ENCODE measurements at places on chromosomes 7 and 10. TPM values are rescaled to one million over a fixed set of nuclear protein-coding genes. Genes with fewer than 3 reads are reported as not detected.

HOXA1 gene
- total RNA-seq, result not detected

DNA2 gene
- 2.4 TPM for total RNA-seq

NUTM2D gene
- total RNA-seq, result 4.8 TPM

SFRP5 gene
- 188 TPM for total RNA-seq

GRCh38 chr7:100835903-100836811, 8.8 kb upstream of the EPHB4 start:
- peak; percentile 87 for DNase-seq

DNA sequence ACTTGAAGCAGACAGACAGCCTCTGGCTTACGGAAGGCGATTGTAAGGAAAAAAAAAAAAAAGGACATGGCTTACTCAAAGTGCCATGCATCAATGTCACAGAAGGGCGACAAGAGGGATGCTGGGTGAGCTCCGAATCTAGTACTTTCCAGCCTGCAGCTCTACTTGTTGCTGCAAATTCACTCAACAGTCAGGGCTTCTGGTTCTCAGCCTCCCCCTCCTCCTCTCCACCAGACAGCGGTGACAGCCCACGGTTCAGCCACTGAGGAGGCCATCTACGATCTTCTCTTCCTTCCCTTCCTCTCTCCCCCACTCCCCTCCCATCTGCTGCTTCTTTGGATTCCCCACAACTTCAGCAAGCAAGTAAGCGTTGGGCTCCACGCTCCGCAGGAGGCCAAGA, 63.5 kb downstream of the PRKAG2 start:
- no peak for DNase-seq

GRCh38 chr10:30701451-30702173, 72.1 kb upstream of the LYZL2 start:
- DNase-seq, result no peak

DNA sequence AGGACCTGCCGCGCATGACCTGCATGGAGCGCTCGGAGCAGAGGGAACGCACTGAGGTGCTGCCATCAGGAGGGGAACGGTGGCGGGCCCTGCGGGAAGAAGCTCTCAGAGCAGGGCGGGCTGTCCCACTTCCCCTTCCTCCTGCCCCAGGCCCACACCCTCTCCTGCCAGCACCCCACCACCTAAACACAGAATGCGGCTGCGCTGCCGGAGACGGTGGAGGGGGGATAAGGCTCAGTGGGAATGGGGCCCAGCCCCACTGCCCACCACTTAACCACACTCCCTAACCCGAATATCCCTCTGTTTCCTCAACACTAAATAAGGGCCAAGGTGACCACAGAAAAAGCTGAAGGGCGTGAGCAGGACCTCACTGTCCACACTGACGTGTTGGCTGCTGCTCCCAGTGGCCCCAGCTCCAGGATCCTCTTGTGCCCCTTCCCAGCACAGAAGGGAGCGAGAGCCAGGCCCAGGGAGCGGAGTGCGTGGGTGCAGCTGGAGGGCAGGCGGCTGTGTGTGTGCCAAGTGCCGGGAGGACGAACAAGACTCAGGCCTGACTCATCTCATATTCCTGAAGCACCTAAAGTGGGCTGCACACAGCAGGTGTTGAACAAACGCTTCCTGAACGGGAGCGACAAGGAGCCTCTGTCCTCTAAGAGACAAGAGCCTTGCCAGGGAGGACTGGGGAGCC, 116.8 kb downstream of the MAD1L1 start:
- peak; percentile 52 for DNase-seq

- no peak for DNase-seq
These were observed 382.0 kb upstream of the ADARB2 start for GRCh38 chr10:2119316-2119715.

DNA sequence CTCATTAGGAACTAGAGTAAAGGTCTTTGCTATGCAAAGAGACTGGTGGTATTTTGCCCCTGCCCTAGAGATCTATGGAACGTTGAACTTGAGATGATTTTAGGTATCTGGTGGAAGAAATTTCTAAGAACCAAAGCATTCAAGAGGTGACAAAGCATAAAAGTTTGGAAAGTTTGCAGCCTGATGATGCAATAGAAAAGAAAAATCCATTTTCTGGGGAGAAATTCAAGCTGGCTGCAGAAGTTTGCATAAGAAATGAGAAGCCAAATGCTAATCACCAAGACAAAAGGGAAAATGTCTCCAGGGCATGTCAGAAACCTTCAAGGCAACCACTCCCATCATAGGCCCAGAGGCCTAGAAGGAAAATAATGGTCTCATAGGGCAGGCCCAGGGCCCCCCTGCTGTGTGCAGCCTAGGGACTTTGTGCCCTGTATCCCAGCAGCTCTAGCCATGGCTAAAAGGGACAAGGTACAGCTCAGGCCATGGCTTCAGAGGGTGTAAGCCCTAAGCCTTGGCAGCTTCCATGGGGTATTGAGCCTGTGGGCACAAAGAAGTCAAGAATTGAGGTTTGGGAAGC, 16.5 kb downstream of the TFPI2 start:
- DNase-seq, result no peak

GRCh38 chr7:69732203-69732602, 133.9 kb downstream of the AUTS2 start:
- no peak for DNase-seq

DNA sequence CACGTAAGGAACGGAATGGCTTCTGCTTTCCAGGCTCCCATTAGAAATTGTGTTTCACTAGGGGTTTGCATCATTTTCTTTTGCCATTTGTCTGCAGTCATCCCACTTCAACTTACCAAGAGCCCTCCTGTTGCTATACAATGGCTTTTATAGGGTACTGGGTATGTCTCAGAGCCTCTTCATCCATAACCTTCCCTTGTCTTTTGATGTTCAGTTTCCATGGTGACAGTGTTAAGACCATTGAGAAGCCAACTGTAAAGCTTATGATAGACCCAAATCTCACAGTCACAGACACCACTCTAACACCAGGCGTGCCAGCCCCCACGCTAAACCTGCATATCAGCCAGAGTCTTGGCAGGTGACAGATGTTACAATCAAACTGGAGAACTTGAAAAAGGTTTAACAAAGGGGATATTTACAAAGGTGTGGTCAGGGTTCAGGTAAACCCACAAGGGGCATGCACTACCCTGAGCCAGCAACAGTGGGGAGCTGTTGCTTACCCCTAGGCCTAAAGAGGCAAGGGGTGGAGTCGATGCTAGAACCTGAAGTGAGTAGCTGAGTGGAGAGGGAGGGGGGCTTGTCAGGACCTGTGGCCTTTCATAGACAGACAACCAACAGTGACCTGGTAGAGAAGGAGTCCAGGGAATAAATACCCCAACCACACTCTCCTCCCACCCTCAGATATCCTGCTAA, 53.2 kb upstream of the ABLIM1 start:
- no peak for DNase-seq

DNA sequence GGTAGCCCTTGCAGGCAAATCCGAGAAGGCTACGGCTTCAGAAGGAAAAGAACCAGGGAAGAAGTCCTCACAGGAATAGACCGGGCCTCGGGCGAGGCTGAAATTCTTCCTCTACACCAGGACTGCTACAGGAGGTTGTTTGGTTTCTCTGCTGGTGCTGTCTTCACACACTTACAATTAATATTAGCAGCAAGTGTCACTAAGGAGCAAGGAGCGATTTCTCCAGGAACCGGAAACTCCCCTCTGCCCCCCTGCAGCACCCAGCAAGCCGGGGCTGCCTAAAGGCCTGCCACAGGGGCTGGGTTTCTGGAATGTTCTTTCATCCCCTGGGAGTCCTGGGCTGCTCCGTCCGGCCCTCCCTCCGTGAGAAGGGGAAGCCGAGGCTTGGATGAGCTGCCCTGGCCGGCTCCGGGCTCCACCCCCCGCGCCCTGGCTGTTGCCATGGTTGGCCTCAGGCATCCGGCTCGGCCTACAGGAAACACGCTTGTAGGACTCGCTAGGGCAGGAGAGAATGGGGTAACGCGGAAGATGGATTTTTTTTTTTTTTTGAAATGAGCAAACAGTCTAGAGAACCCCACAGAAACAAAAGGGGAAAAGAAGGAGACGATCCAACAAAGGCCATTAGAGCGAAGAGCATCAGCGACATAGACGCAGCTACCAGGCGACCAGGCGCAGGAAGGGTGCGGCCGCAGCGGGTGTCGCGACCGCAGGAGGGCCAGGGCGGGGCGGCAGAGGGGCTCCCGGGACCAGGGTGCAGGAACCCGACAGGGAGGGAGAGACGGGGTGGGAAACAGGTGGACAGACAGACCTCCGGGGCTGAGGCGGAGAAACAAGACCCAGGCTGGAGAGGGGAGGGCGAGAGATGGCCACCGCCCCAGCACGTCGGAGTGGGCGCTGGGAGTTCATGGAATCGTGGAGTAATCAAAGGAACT, 33.0 kb downstream of the EN2 start:
- DNase-seq, result peak; percentile 81

DNA sequence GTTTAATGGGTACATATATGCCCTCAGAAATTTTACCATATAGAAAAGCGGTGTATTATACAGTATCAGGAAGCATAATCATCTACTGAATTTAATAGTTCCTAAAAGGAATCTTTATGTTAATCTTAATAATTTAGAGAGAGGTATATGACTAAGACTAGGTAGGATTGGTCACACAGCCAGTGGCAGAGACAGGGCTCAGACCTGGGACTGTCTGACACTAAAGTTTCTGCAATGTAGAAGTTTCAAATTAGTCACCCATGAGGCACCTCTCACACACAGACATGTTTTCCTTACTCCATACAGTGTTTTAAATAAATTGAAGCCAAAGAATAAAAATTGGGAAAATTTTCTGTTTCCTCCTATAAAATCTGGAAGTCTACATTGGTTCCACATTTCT, 72.8 kb upstream of the ADRA2A start:
- no peak for DNase-seq

- no peak for DNase-seq
These were observed 6.9 kb downstream of the TMEM130 start for GRCh38 chr7:98862716-98863420.

DNA sequence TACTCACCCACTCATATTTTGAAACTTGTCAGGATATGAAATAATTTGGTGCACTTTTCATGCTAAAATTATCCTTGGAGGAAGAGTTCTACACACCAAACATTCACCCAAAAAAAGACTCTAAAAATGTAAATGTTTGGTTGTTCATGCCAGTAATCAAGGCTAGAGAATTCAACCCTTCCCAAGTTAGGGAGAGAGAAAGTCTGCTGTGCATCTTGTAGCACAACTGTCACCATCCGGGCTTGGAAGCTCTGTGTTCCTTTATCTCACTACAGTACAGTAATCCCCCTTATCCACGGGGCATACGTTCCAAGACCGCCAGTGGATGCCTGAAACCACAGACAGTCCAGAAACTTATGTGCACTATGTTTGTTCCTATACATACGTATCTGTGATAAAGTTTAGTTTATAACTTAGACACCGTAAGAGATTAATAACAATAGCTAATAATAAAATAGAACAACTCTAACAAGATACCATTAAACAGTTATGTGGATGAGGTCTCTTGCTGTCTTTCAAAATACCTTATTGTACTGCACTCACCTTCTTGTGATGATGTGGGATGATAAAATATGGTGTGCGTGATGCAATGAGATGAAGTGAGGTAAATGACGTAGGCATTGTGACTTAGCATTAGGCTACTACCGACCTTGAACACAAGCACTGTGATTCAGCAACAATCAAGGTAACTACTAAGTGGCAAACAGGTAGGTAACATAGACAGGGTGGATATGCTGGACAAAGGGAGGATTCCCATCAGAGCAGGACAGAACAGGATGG, 24.6 kb upstream of the HECTD2 start:
- DNase-seq, result no peak

DNA sequence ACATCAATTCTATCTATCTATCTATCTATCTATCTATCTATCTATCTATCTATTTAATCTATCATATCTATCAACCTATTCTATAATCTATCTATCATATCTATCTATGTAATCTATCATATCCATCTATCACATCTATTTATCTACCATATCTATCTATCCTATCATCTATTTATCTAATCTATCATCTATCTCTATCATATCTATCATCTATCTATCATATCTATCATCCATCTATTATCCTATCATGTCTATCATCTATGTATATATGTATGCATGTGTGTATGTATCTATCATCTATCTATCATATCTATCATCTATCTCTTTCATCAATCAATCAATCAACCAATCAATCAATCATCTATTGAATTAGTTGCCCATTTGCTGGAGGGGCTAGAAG, 159.3 kb upstream of the GALNT17 start:
- DNase-seq, result no peak

DNA sequence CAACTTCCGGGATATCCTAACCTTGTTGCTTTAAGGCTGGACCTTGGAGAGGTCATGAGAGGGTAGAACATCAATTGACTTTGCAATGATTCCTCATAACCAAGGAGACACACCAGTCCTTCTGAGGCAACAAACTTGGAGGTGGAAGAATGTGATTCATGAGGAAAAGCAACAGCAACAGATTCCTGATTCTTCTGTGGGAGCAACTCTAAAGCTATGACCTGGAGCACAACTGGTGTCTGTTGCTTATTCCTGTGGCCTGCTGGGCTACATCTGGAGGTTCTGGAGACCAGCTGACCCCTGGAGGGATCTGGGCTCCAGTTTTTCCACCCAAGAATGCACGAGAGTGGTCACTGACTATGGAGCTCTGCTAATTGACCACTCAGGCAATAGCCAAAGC, 116.6 kb downstream of the CREB5 start:
- DNase-seq, result peak; percentile 14

DNA sequence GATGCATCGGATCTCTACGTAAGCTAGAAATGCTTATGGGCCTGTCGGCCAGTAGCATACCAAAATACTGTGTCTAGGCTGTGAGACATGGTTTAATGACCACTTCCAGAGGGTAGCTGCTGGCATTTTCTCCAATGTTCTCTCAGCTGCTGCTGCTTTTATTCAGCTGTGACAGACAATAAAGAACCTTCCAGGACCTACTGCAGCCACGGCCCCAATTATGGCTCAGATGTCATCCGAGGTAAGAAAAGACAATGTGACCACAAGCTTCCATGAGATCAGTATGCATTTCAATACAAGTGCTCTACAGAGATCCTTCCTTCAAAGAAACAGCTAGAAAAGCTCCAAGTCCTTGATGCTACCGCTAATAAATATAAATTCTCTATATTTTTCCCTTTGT, 256.2 kb downstream of the SDHAF3 start:
- no peak for DNase-seq

DNA sequence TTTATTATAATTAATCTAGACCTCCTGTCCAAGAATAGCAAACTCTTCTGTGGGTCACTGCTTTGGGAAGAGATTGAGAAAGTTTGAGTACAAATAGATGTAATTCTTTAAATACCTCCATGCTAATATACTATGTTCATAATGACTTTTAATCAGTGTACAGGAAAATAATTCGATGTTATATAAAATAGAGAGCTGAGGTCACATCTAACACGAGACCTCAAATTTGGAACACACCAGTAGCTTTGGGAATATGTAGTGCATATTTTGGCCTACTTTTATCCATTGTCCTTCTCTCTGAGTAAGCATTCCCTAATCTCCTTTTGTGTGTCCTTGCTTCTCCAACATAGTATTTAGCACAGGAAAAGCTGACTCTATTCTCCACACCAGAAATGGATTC, 27.3 kb upstream of the CABCOCO1 start:
- DNase-seq, result no peak
